ENCODE measurements at places on chromosomes 16 and 17.

- DNase-seq: no peak
These were observed 101.7 kb downstream of the TMEM100 start for GRCh38 chr17:55620945-55621344.

DNA sequence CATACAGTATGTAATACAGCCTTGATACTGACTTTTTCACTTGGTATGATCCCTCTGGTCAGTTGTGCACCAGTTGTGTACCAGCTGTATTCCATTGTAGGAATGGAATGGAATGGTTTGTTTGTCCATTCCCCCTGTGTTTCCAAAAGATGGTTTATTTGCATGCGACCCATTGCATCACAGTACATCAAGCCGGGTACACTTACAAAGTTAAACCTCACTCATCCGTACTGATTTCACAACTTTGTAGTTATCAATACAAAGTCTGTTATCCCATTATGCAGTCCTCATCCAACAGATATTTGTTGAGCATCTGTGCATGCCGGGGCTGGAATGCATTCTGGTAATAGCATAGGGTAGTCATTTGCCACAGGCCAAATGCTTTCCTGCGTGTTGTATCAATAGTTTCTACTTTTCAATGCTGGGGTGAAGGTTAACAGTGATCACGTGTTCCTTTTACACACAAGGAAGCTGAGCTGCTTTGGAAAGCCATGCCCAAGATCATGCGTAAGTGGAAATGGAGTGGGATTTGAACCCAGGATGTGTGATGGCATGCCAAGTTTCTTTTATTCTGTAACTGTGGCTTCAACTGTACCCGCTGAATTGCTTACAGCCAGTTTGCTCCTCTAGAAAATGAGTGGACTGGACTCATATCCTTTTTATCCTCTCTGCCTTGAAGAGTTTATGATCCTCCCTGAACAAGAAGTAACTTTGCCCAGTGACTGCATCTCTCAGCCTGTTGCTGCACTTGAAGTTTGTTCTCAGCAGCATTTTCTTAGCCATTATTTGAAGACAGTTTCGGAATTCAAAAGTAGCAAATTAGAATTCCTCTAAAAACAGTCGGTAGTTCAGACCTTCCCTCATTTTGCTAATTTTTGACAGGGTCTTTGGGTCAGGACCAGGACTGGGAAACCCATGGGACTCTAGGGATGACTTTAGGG lies 228.5 kb downstream of the CCDC182 start:
- DNase-seq: no peak

DNA sequence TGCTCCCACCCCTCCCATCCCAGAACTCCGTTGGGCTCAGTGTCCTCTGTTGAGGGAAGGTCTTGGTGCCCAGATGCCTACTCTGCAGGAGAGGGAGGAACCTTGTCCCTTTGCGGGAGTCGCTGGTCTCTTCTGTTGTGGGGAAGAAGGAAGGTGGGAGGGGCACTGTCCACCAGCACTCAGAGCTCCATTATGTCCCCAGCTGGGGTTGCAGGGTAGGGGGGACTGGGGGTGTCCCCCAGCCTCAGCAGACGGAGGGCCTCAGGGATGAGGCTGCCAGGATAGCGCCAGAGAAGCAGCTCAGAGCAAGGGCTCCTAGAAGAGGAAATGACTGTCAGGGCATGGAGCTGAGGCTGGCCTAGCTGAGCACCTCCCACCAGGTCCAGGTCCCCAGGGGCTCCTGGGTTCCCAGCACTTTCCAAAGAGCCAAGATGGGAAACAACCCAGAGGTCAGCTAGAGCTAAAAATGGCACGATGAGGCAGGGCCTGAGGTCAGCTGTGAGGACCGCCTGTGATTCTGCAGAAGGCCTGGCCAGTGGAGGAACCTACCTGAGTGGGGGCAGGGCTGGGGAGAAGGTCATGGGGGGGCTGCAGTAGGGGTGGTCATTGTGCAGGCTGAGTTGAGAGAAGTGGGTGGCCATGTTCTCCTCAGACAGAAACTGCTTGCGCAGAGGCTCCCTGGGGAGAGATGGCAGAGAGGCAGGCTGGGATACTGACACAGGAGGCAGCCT lies 893 bp downstream of the HCFC1R1 start:
- peak; percentile 43 for DNase-seq

- DNase-seq: no peak
These were observed 3.0 kb downstream of the HOXB4 start for GRCh38 chr17:48575066-48575582.

- DNase-seq: no peak
These were observed 120.3 kb downstream of the ANKRD11 start for GRCh38 chr16:89370081-89370511.

GRCh38 chr17:28712032-28712704 lies 480 bp upstream of the PROCA1 start:
- peak; percentile 70 for DNase-seq

- no peak for DNase-seq
These were observed 404.1 kb downstream of the CNTNAP4 start for GRCh38 chr16:76681296-76681695.

- DNase-seq: peak; percentile 47
These were observed 772 bp upstream of the CHCT1 start for GRCh38 chr17:60421273-60422161.
